Osteoblast (primary cell): ENCODE measurements at places on chromosomes 2 and 18. TPM values are rescaled to one million over a fixed set of nuclear protein-coding genes. Genes with fewer than 3 reads are reported as not detected.

The HOXD13 gene
- total RNA-seq: not detected in 2 replicates

The CDH2 gene
- total RNA-seq: 75.6 and 78.7 TPM in 2 replicates

GRCh38 chr2:160430001-160430344 is 63.6 kb downstream of the RBMS1 start:
- DNase-seq: no peak

- no peak for DNase-seq
These were observed 24.9 kb downstream of the TRAPPC12 start for GRCh38 chr2:3404349-3404894.

DNA sequence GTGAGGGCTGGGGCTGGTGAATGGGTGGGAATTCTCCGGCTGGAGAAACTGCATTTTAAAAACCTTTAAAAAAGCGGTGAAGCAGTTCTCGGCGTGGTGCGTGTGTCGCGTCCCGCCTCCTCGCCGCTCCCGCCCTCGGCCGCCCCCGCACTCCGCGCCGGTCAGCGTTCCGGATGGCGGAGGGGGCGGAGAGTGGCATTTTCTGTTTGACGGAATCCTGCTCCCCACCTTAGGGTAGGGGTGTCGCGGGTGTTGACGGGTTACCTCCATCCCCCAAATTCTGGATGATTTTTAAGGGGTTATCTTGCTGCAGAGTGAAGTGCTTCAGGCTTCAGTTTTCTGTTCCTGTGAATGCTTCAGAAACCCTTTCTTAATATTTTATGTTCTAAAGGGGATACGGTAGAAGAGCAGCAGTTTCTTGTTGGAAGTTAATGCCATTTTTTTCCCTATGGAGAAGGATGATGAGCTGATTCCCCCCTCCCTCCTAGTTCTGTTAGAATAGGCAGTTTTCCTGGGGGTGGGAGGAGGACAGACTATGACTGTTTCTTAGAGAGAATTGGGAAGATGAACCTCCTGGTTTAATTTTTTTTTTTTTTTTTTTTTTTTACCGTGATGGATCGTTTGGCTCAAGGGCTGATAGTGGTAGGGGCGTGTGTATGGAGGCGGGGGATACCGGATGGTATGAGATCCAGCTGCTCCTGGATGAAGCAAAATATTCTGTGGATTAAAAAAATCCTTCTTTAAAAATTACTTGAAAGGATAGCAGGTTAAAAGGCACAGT is 756 bp downstream of the ABI2 start:
- peak; percentile 87 for DNase-seq

DNA sequence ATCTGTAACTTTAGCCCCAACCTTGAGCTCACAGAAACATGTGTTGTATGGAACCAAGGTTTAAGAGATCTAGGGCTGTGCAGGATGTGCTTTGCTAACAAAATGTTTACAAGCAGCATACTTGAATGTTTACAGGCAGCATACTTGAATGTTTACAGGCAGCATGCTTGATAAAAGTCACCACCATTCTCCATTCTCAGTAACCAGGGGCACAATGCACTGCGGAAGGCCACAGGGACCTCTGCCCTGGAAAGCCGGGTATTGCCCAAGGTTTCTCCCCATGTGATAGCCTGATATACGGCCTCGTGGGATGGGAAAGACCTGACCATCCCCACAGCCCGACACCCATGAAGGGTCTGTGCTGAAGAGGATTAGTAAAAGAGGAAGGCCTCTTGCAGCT is 52.4 kb downstream of the LONRF2 start:
- no peak for DNase-seq

GRCh38 chr2:172556284-172557033 is 569 bp downstream of the PDK1 start:
- DNase-seq: peak; percentile 89

- no peak for DNase-seq
These were observed 82.0 kb upstream of the MEX3C start for GRCh38 chr18:51279367-51279984.
